Psoas muscle (tissue), 8 donors: ENCODE measurements at places on chromosomes 11 and 22. TPM values are rescaled to one million over a fixed set of nuclear protein-coding genes. Genes with fewer than 3 reads are reported as not detected.

Gene CCDC90B
- 27.5 TPM for total RNA-seq

Gene TMEM45B
- total RNA-seq: not detected

Gene PANX2
- total RNA-seq: 0.16 TPM

Gene TSPAN32
- total RNA-seq: 0.54 TPM
